ENCODE measurements at places on chromosomes 11 and 22. TPM values are rescaled to one million over a fixed set of nuclear protein-coding genes. Genes with fewer than 3 reads are reported as not detected.

The CCDC116 gene
- 0.28 TPM for polyA plus RNA-seq

The UBQLNL gene
- 0.15 TPM for polyA plus RNA-seq

The CASP12 gene
- polyA plus RNA-seq, result 0.37 TPM

DNA sequence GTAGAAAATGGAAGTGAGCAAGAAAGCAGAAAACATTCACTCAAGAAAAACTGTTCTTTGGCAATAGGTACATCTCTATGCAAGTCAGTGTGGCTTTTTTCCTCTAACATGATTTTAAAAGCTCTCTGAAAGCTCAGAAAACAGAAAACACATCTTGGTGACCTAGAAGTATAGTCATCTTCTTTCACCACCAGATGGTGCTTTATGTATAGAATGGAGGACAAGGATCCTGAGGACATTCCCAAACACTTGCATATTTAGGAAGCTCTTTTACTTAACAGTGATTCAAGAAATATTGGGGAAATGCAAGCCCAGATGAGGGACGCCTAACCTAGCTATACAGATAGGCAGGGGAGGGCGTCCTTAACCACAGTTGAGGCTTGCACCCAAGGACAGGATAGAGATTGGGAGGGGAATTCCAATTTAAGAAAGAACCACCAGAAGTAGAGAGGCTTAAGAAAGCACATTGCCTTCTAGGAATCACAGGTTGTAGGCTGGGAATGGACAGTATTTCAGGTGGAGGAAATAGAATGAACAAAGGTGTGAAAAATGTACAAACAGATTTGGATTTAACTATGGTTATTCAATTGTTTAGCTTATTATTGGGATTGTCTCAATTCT, 13.8 kb upstream of the CCDC81 start:
- DNase-seq, result peak; percentile 38

DNA sequence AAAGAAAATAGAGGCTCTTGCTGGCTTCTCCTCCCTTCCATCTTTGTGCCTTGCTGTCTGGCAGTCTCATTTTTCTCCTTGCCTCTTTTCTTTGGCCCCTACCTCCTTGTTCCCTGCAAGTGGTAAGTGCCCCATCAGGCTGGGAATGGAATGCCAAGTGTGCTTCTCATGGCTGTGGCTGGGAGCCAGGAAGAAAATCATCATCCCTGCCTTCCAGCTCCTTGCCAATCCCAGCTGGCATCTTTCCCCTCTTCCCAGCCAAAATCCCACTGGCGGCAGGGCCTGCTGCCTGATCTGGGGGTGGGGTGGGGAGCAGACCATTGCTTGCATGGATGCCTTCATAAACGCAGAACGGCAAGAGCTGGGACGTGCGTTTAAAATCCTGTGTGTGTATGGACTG, 27.0 kb upstream of the SLC25A18 start:
- no peak for DNase-seq

GRCh38 chr22:41656556-41656955, 32.1 kb downstream of the SNU13 start:
- no peak for DNase-seq

DNA sequence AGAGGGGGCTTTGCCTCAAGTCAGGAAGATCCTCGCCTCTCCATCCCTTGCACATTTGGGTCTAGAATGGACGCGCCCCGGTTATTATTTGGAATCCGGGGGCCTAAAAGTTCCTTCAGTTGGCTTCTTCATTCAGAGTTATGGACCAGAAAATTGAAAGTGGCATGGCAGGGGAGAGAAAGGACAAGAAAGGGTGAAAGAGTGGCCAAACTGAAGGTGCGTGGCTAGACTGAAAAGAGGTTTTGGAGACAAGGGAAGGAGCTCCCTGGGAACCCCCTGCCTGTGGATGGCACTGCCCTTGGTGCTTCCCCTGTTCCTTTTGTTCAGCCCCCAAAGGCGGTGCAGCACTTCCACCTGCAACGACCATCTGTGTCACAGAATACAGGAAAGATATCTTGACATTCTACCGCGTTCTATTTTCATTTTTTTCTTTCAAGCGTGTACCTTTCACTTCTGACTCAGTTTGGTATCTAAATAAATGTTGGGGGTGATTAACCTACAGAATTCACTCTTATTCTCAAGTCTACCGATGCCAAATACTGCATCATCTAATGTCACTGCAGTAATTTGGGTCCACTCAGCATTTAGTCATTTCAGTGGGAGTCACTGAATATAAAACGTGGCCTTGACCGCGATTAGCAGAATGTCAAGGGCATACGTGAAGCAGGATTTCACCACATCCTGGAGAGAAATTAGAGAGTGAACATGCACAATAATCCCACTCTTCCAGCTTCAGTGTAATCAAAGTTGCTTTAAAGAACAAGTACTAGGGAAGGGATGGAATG, 88.1 kb upstream of the ARHGAP32 start:
- DNase-seq, result no peak

DNA sequence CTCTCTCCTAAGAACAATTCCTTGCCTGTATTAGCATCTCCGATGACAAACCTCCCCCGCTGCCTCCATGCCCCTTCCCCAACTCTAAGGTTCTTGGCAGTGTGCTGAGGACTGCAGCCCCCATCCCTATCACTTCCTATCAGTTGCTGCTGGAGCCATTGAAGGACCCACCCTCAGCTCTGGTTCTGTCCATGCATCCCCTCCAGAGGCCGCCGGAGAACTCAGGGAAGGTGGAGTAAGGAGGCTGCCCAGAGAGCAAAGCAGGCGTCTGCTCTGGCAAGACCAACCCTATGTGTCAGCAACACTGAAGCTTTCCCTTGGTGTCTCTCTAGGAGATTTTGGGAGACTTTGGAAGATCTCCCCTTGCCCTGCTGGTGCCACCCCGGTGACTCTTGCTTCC, 1139.5 kb downstream of the TBC1D22A start:
- DNase-seq, result no peak

DNA sequence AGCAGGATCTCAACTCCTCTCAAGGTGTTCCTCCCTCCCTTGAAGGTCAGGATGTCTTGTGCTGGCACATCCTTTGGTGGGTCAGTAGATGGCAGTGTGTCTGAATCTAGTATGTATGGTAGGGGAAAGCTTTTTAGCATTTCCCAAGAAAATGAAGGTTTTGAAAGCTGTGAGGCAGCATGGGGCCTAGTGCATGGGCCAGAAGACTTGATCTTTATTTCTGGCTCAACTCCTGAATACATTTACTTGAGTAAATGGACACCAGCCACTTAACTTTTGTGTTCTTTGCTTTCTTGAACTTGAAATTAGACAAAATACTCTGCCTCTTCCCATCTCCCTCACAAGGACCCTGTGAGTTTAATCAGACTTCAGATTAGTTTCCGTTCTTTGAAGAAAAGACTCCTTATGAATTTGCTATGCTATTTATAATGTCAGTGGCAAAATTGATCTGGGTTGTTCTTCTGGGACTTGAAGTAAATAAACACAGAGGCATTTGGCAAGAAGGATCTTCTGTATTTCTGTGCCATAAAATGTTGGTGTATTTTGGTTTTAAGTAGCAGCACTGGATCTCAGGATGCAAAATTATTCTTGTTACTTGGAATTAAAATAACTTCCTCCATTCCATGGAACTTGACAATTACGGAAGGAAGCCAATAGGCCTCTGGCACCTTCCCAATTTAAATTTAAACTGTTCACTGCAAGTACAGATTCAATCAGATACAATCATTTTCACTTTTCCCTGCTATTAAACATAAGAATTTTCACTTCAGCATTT, 288.8 kb downstream of the CASP12 start:
- peak; percentile 41 for DNase-seq

GRCh38 chr22:48629631-48630432, 1197.8 kb downstream of the BRD1 start:
- no peak for DNase-seq

DNA sequence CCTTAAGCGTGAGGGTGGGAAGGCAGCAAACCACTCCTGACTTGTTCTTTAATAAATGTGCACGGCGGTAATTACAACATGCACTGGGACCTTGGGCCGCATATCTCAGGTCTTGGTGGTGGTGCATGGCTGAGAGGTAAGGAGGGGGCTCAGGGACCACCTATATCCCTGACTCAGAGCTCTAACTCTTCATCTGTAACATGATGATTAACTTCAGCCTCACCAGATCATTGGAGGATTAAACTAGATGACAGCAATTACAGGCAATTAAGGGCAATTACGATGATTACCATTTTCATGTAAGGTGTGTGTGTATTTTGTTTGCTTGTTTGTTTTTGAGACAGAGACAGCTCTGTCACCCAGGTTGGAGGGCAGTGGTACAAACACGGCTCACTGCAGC, 45.0 kb downstream of the FBLN1 start:
- no peak for DNase-seq

DNA sequence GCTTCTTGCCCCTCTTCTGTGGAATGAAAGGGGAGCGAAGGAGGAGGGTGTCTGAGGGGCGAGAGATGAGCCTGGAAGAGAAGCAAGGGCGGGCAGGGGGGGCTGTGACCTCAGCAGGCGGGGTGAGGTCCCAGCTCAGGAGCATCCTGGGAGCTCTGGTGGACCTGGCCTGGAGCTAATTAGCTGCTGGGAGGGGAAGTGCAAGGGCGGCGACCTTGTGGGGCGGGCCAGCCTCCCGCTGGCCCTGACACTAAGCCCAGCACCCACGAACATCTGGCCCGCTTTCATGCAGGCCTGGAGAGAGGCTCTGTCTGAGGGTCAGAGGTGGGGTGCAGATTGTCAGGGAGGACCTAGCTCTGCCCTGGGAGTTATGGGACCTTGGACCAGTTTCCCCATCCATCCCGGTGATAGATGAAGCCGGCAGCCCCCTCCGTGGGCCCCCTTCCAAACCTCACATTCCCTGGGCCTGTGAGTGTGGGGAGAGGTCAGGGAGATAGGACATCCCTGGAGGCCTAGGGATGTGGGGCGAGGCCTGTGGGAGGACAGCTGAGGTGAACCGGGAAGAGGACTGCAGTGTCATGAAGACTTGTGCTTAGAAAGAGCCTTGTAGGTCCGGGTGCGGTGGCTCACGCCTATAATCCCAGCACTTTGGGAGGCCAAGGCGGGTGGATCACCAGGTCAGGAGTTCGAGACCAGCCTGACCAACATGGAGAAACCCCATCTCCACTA, 28.5 kb upstream of the CD82 start:
- no peak for DNase-seq

DNA sequence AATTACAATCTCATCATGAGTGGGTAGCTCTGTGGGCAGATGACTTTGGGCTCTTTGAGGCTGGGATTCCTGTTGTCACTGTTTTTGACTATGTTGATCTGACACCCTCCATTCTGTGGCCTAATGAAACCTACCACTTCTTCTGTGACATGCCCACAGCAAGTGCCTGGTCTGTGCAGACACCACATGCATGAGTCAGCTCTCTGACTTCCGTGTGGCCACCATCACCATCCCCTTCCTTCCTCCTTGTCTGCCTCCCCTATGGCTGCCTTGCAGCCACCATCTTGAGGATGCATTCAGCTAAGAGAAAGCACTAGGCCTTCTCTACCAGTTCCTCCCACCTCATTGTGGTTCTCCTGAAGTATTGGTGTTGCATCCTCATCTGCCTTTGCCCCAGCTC, 15.3 kb upstream of the OR10V1 start:
- no peak for DNase-seq

GRCh38 chr11:1460396-1460985, 26.1 kb downstream of the MOB2 start:
- DNase-seq, result no peak

DNA sequence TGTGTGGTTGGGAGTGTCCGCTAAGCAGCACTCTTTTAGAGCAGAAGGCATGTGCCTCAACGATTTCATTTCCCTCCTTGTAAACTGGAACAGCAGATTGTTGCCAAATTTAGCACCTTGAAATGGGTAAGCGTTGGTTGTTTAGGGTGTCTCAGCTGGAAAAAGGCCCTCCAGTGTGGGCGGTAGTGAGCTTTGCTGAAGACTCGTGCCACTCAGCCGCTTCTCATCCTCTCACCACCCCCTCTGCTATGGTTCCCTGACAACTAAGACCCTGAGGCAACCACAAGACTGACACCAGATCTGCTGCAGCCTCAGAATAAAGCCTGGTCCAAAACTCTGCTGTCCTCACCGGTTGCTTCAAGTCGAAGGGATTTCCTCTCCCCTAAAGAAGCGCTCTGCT, 9.9 kb upstream of the FERMT3 start:
- no peak for DNase-seq
